ENCODE measurements at places on chromosomes 4 and X.

DNA sequence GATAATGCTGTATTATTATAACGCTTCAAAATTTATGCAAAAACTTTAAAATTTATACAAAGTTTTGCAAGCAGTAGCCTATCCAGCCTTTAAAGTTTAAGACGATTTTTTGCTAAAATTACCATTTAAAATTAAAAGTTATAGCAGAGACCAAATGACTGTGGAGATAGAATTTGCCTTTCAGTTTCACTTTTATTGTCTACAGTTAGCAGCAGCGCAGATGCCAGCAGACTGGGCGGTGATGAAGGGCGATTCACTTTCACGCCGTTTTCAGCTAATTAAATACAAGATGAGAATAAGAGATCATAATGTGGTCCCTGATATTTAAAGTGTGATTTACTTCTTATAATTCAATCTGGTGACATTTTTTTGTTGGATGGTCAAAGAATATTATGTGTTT is 1381.5 kb upstream of the ADGRL3 start:
- DNase-seq: no peak

- no peak for DNase-seq
These were observed 15.0 kb downstream of the TLR7 start for GRCh38 chrX:12881914-12882313.

DNA sequence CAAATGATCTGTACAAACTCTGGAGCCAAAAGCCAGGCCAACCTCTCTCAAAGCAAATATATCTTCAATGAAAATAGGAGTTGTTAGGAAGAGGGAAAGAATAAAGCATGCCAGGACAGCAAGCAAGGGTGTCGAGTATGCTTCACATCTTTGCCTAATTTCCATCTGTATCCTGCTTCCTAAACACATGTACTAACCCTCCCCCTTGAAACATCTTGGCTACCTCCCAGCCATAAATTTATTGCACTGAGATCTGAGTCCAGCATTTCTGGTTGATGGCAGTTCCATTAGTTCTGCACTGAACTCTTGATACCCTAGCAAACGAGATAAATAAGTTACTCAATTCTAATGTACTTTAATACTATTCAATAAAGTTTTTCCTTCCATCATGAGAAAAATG is 430.5 kb upstream of the TRAM1L1 start:
- no peak for DNase-seq

DNA sequence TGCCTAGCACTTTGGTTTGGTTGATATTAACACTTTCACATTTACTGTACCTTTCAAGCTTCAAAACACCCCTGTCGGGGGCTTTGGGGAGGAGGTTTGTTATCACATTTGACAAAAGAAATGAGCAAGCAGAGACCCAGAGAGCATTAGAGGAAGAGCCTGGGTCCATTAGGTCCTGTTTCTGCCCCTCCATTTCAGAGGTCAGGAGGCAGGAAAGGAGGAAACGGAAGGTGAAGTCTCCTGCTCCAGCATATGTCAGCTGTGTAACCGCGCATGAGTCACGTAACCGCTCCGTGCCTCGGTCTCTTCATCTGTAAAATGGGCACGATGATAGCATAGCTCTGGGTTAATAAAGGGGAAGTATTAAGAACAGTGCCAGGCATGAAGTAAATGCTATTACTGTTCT is 201.9 kb upstream of the BCOR start:
- no peak for DNase-seq

GRCh38 chr4:125187226-125188176 is 127.3 kb upstream of the FAT4 start:
- DNase-seq: no peak

DNA sequence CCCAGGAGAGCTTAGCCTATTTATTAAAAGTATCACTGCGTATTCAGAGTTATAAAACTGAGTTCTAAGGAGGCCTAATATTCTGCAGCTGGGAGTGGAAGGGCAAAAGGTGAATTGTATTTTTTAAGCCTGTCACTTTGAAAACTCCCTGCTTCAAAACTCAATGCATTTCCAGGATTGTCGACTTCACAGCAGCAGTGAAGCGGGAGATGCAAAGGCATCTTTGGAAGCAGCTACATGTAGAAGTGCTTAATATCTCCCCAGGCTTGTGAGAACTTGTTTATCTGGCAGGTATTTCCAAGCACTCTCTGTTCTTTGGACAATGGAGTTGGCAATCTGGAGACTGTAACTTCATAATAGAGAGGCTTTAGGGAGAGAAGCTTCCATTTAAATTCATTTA is 717.5 kb upstream of the SLIT2 start:
- DNase-seq: no peak

DNA sequence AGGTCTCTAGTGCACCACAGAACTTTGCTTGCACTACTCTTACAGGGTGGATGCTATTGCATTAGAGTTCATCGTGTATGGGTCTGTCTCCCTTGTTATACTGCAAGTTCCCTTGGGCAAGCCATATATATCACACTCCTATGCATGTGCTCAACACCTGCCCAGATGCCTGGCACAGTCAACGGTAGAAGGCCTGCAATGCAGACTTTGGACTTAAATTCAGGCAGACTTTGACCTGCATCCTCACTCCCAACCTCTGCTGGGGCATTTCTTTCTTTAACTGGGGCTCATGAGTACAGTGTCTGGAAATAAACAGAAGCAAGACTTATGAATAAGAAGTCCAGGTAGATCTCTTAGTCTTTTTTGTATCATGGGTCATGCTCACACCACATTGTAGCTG is 148.2 kb downstream of the LDB2 start:
- DNase-seq: no peak

DNA sequence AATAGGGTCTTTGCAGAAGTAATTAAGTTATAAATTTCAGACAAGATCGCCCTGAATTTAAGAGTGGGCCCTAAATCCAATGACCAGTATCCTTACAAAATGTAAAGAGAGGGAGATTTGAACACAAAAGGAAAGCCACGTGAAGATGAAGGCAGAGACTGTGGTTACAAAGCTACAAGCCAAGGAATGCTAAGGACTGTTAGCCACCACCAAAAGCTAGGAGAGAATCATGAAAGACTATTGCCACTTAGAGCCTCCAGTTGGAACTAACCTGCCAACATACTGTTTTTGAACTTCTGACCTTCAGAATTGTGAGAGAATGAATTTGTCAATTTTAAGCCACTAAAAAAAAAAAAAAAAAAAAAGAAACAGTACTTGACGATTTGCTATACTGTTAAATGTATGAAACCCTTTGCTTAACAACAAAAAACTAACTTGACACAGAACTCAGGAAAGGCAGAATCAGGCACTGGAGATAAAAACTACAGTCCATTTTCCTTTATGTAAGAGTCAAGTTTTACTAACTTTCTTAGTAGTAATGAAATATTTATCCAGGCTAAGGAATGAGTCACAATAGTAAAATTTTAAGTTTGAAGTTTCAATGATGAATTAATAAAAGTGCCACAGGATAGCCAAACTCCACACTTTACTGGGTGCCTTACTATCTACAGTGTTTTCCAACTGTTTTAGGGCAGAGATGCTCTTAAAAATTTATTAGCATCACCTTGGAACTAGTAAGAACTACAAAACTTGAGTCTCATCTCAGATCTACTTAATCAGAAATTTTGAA is 25.1 kb downstream of the DHX15 start:
- DNase-seq: no peak

GRCh38 chr4:171621646-171622045 is 191.6 kb upstream of the GALNTL6 start:
- no peak for DNase-seq

DNA sequence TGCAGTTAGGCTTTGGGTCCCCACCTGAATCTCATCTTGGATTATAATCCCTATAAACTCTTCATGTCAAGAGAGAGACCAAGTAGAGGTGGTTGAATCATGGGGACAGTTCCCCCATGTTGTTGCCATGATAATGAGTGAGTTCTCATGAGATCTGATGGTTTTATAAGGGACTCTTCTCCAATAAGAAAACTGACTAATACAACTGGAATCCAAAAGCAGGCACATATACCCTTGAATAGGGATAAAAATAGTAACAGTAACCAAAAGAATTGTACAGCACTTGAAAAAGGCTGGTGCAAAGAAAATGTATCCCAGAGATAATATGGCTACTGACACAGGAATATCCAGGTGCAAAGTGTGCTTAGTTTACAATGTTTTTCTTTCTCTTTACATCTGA is 351.5 kb upstream of the MAD2L1 start:
- DNase-seq: no peak

DNA sequence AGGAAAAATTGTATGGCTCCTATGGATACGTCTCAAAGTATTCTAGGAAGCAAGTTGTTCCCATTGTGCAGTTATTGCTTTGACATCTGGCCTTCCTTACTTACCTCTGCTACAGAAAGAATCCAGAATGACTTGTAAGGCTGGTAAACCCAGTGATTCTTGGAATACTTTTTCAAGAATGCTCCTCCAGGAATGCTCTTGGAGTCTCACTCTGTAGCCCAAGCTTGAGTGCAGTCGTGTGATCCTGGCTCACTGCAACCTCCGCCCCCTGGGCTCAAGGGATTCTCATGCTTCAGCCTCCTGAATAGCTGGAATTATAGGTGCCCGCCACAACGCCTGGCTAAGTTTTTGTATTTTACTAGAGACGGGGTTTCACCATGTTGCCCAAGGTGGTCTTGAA is 38.1 kb downstream of the GAB1 start:
- no peak for DNase-seq

- DNase-seq: peak; percentile 10
These were observed 19.7 kb upstream of the ABCG2 start for GRCh38 chr4:88177983-88178625.

DNA sequence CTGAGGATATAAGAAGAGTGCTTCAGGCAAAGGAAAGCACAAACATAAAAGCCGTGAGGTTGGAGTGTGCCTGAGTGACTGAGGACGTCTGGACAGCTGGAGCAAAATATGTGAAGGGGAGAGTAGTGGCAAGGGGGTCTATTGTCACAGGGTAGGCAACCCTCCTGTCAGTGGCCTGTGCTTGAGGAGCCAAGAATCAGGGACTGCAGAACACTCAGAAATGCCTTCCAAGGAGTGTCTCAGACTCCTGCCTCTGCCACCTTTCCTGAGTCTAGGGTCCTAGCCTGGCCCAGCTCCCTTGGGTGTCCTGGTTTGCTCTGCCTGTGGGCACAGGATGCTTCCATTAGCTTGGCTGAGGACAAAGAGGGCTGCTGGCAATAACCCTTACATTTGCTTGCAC is 152.5 kb upstream of the PJA1 start:
- DNase-seq: no peak

DNA sequence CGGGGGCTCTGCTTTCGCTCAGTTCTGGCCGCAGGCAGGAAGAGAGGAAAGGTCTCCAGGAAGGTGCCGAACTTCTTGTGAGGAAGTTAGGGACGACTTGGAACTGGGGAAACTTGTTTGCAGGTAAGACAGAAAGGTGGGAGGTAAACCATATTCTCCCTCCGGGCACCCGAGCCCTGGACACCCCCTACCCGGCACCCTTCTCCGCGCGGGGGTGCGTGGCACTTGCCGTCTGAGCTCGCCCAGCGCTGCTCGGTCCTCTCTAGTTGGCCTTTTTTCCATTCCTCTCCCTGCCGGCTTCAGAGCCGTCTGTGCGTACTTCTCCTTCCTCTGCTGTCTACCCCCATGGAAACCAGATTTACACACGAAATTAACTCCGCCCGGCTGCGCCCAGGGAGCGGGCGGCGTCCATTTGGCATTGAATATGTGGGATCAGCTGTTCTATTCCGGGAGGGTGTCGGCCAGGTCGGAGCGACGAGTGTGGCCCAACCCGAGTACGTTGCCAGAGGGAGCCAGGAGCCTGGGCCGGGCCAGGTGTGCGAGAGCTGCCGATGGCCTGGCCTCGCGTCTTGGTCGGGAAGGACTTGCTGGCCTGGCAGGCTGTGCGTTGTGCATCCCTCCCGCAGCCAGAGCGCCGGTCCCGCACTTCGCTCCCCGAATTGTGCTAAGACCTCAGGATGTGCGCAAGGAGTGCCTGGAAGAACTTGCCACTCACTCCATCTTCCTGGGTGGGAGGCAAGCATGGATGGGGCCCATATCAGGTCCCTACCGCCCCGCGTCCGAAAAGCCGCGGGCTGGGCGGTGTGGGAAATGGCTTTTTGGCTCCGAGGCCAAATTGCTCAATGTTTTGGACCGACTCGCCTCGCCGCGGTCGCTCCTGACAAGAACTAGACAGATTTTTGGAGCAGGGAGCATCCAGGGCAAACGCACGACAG is 1.7 kb downstream of the PDGFRA start:
- no peak for DNase-seq

DNA sequence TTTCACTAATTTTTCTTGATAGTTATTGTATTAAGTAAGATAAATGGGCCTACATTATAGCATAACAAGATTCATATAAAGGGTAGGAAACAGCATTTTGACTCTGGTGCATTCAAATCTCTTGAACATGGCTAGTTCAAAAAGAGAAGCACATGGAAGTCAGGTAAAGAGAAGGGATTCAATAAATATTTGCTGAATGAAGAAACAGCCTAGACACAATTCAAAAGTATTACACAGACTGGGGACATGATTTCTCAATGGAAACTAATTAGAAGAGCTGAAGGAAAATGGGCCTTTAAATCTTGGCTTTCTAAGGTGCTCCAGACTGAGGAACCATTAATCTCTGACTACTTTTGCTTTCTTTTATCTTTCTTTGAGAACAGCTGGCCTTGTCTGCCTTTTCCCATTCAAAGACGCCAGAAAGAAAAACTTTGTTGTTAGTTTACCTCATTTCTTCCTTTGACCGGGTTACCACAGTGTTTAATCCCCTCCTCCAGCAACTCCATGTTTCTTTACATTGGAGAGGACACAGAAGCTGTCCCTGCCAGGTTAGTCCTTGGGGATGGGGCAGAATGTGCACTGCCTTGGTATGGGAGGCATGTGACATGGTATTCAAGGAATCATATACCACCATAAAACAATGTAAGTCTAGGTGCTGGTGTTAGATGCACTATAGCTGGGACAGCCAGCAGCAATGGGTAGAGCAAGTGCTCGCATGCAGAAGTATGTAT is 264.2 kb downstream of the CAMK2D start:
- no peak for DNase-seq

DNA sequence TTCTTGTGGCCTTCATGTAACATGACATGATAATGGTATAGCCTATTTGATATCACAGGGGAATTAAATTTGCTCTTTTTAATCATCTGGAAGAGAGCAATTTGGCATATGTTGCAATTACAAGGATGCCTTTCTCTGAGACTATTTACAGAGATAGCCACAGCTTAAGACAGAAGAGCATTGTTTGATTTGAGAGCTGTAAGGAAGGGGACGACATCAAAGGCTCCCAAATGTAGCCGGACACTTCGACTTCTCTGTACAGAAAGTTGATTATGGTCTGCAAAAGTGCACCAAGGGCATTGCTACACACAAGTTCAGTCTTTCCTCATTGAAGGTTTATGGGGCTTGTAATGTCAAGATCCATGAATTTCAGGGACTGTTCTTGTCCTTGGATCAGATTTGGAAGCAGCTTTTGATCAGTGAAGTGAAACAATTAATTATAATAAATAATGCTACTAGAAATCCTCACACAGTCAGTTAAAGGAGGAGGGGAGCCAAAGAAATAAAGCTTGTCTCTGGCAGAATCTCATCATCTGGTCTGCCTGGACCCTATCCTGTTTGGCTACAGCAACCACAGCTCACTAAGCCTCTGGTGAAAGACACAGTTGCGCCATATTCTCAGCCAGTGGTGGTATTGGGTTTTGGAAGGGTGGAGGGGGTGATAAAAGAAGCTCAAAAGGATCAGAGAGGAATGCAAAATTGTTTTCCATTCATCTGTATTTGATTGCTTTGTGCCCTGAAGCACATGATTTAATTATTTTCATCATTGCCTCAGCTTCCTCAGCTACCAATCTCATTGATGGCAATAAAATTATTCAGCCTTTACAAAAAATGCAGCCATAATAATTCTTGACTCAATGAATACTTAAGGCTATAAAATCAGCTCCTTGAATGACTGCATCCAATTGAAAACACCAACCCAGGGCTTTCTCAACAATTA is 654.3 kb upstream of the LCORL start:
- DNase-seq: no peak
